D341Med (cell line): ENCODE measurements at places on chromosomes 12 and 14.

GRCh38 chr12:103640410-103640809 lies 53.3 kb downstream of the STAB2 start:
- no peak for DNase-seq

- no peak for DNase-seq
Observed at GRCh38 chr12:63406781-63407180, 255.8 kb upstream of the AVPR1A start.

DNA sequence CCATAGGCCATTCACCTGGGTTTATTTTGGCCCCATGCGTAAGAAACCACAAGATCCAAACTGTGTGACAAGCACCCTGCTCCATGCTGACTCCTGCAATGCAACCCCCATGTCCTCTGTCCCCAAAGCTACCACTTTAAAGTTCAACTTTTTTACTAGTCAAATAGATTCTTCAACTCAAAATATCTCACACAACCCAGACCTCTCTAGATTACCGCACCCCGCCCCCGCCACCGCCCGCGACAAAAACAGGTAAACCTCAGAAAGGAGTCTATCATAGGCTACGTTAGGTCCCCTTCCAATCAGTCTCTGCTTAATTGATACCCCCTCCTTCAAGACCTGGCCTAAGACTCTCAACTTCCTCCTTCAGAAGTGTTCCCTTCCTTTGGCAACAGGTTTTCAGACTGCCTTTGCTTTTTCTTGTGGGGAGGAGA lies 2.2 kb downstream of the ZFP36L1 start:
- no peak for DNase-seq

DNA sequence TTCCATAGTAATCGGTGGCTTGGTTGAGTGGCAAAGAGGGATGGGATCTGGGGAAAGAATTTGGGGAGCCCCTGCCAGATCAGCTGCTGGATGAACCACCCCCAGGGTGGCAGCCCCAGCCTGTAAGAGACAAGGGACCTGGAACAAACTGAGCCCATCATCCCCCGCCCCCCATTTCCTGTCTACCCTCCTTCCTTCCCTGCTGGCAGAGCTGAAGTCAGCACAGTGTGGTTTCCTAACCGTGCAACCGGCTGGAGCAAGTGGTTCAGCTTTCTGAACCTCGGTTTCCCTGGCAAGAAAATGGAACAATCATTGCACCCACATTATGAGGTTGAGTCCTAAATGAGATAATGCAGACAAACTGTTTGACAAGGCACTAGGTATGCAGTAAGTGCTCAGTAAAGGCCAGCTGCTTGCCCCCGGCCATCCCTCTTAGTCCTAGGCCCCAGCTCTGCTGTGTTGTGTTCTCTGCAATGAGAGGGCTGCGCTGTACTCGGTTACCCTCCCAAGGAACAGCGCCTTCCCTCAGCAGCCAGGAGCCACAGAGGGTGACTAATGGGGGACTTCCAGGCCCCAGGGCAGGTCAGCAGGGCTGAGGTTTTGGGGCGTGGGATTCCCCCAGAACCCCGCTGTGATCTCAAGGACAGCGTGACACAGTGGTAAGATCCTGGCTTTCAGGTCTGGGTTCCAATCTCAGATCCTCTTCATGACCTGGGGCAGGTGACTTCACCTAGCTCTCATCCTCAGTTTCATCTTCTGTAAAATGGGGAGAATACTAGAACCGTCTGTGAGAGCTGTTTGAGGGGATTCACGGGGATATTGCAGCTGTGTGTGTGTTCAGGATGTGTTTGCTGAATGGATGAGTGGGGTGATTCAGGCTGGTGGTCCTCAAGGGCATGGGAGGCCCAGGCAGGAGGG lies 16.5 kb downstream of the SELPLG start:
- DNase-seq: no peak

DNA sequence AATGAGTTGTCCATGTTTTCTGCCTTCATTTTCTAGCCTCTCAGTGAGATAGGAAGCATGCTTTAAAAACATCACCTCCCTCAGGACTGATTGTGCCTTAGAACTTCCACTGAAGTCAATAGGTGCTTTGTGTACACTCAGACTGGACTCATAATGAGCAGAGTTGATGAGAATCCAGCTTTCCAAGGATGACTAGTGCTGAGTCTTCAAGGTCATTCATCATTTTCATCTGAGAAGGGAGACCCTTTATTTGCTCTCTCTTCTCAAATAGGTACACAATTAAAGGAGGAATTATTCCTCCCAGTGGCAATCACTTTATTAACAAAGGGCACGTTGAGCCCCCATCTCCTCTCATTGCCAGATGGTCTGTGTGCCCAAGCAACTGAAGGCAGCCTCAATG lies 210.9 kb upstream of the PRKD1 start:
- no peak for DNase-seq

DNA sequence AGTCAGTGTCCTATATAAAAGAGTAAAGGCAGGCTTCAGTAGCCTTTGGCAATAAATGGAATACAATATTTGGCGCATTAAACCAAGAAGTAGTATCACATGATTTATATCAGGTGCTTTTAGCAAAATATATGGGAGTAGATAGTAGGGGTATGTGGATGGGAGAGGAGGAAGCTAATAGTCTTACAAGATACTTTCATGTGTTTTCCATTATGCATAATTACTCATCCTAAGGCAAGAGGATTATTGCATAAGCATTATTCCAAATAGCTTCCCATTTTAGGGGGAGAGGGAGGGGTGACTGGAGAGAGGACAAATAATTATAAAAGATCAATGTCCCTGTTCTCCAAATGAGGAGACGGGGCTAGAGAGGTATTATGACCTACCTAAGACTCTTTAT lies 104.3 kb downstream of the DUSP6 start:
- DNase-seq: no peak

- no peak for DNase-seq
Observed at GRCh38 chr14:73773441-73774240, 59.5 kb upstream of the PNMA1 start.

DNA sequence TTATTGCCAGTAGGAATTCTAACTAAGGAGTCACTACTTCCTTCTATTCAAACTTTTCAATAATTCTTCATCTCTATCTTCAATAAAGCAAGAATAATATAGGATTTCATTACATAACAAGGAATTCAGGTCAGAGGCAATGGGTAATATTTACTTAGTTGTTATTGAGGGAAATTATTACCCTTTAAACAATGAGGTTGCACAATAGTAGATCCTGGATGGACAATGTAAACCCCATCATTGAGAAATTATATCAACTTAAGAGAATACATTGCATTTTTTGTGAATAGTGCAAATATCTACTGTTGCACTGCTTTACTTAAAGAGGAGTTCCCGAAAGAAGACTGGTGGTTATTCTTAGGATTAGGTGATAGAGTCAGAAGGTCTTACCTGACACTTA lies 43.8 kb downstream of the A2M start:
- no peak for DNase-seq

DNA sequence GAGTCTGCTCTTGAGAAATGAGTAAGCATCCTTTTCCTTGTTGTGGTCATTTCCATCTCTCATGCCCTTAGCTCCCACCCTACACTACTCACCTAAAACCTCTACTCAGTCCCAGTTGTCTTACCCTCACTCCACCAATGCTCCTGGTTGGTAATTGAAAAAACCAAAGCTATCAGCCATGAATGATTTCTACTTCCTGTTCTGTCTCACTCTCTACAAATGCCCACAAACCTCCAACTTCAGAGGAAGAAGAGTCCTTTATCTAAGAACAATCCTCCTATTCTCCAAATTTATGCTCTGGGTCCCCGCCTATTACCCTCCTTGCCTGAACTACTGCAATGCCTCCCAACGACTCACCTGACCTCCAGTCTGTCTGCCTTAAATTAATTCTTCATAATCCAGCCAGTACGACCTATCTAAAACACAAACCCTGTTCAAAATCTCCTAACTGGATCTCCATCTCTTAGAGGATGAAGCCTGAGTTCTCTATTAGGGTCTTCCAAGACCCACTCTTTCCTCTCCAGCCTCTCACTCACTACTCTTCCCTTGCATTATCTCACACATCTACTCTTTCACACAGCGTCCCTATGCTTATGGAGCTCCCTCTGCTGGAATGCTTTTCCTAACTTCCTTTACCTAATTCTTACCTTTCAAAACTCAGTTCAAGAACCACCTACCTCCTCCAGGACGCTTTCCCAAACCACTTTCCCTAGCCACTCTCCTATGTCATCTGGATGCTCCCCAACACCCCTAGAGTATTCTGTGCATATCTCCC lies 2.2 kb downstream of the DHRS1 start:
- peak; percentile 45 for DNase-seq

- DNase-seq: peak; percentile 77
Observed at GRCh38 chr12:6563448-6564050, 4.5 kb downstream of the NOP2 start.

- peak; percentile 18 for DNase-seq
Observed at GRCh38 chr14:104290058-104290667, 151.8 kb downstream of the KIF26A start.

GRCh38 chr12:124804011-124804621 lies 59.5 kb downstream of the SCARB1 start:
- peak; percentile 72 for DNase-seq

DNA sequence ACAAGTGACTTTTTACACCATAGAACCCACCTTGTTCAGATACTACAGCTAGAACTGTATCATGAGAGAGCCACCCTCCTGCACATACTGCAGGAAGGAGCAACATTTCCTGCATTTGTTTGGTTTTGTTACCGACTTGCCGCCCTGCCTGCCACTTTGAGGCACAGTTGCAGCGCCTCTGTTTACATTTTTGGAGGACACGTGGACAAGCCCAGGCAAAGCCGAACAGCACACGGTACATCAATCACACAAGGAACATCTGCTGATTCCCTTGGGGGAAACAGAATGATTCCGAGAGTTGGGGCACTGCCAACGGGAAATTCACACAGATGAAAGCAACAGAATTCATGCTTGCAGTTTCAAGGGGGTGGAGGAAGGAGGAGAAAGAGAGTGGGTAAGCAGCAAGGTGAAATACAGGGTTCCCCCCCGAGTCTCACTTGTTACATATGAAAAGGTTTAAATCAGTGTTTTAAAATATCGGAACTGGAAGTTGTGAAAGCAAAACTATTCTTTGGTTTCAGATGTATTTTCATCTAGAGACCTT lies 110.7 kb downstream of the BTG1 start:
- DNase-seq: peak; percentile 45

DNA sequence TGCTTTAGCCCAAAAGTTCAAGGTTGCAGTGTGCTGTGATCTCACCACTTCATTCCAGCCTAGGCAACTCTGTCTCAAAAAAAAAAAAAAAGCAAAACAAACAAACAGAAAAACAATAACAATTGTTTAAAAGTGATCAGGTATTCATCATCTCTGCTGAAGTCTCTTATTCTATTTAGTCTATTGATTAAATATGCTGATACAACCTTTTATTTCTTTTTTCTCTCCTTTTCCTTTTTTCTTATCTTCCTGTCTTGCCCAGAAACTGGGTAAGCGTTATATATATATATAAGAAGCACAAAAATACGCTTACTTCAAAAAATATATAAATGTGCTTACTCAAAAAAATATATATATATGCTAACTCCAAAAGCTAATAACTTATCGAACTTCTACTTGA lies 213.8 kb upstream of the EEA1 start:
- DNase-seq: no peak

GRCh38 chr14:53628732-53629430 lies 327.7 kb downstream of the BMP4 start:
- no peak for DNase-seq

- no peak for DNase-seq
Observed at GRCh38 chr12:62914443-62915203, 20.3 kb downstream of the PPM1H start.

DNA sequence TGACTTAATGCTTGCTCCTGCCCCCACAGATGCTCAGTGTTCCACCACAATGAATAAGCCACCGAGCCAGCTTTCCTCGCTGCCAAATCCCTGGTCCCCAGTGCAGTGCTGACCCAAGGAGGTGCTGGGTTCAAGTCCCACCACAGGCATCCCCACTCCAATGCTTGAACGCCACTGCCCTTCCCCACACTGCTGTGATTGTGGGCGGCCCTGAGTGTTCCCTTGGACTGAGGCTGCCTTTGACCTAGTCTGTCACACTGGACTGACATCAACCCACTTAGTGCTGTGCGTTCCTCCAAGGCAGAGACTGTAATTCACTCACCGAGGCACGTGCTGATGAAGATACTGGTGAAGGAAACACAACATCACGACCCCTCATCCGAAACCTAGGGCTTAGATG lies 83.4 kb upstream of the TMCC3 start:
- DNase-seq: no peak

GRCh38 chr14:61620130-61620946 lies 75.0 kb upstream of the HIF1A start:
- DNase-seq: no peak

- no peak for DNase-seq
Observed at GRCh38 chr14:96567289-96567899, 65.2 kb downstream of the PAPOLA start.

GRCh38 chr14:39568809-39569538 lies 136.7 kb upstream of the FBXO33 start:
- DNase-seq: no peak

DNA sequence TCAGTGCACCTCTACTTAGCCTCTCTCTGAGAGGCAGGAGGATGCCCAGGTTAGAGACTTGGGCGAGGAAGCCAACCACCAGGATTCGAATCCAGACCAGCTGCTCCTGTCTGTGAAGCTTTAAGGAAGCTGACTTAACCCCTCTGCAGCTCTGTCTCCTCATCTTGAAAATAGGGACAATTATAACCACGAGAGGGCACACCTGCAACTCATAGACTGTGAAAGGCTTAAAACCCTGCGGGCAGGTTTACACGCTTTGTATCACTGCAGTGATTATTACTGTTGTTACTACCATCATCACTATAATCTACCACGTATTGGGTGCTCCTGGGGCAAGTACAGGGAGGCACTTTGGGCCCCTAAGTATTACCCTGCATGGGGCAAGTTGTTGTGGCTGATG lies 379.8 kb downstream of the VRK1 start:
- DNase-seq: peak; percentile 50

- no peak for DNase-seq
Observed at GRCh38 chr12:14418451-14418890, 53.0 kb downstream of the ATF7IP start.

- no peak for DNase-seq
Observed at GRCh38 chr14:89721956-89722355, 232.6 kb downstream of the EFCAB11 start.

GRCh38 chr12:114439261-114439683 lies 33.3 kb upstream of the TBX5 start:
- no peak for DNase-seq
